ENCODE measurements at places on chromosomes 5 and 9.

- no peak for DNase-seq
Observed at GRCh38 chr5:110544603-110545002, 181.9 kb downstream of the TMEM232 start.

- DNase-seq: no peak
Observed at GRCh38 chr5:62315376-62316175, 9.6 kb downstream of the KIF2A start.

DNA sequence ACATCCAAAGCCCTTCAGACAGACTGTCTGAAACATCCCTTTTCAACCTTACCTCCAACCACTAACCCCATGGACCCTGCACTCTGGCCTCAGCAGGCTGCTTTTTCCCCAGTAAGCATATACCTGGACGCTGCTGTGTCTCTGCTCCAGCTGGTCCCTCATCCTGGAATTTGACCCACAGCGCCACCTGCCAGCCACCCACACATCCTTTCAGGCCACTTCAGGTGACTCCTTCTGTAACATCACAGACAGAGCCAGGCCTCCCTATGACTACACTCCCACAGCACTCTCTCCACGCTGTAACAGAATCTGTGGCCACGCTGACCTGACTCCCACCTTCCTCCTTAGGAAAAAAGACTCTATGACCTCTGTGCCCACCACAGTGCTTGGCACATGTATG, 3.4 kb downstream of the MGAT1 start:
- DNase-seq: no peak

DNA sequence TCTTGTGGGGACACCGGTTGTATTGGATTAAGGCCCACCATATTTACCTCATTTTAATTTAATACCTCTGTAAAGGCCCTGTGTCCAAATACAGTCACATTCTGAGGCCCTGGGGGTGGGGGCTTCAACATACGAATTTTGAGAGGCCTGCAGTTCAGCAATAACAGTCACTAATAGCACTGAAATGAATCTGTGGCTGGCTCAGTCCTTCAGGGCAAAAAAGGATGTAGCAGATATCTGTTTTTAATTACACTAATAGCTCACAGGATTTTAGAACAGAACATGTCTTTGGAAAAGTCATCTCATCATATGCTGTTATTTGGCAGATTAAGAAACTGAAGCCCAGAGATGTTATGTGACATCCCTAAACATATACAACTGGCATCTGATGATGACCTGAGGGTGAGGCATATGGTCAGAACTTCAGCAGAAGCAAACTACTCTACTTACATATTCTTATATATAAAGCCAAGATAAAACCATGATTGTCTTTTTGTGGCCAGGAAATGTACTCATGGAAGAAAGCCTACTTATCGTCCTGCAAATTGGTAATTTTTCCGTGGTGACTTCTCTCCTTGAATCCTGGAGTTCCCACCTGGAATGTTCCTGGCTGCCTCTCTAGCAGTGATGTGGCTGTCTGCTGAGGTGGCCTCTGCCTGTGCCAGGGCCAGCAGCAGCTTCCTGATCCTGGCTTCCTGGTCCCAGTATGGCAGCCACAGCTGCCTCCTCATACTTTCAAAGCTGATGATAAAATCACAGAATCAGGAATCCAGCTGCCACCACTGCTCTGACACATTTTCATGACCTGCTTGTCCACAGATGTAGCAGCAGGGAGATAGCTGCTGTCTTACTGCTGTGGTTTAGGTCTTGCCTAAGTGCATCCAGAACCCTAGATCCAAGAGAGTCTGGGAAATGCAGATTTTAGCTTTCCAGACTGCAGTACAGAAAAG, 72.1 kb upstream of the ANKRD55 start:
- DNase-seq: no peak

DNA sequence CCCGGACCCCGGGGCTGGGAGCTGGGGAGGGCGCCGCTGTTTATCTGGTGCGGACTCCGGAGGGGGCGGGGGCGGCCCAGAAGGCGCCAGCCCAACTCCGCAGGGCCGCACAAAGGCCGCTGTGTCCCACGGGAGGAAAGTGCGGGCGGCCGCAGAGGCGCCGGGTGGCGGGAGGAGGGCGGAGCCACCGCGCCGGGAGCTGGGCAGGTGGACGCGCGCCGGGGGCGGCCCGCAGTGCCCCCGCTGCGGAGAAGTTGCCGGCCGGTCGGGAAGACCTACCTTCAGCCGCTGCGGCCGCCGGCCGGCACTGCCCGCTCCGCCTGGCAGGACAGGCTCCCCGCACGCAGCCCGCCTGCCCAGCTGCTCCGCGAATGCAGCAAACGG, 43.6 kb downstream of the NACC2 start:
- no peak for DNase-seq

GRCh38 chr9:127113191-127113972, 9.1 kb downstream of the ANGPTL2 start:
- DNase-seq: no peak

- peak; percentile 17 for DNase-seq
Observed at GRCh38 chr5:61132559-61132958, 29.7 kb downstream of the SMIM15 start.

DNA sequence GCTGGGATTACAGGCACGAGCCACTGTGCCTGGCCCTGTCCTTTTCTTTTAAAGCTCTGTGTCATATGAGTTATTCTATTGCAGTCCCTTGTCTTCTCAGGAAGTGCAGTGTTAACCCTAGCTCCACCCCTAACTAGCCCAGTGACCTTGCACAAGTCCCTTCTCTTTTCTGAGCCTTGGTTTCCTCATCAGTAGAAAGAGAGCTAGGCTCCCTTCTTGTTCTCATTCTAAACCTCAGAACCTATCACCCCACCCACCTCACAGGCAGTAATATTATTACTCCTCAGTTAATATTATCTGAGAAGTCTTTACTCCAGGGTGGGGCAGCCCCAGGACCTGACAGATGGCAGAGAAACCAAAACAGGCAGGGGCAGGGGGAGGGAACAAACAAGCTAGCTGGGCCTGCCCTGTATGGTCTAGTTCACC, 7.2 kb downstream of the CYFIP2 start:
- no peak for DNase-seq

- DNase-seq: no peak
Observed at GRCh38 chr9:105329719-105330062, 85.2 kb downstream of the SLC44A1 start.

GRCh38 chr9:99606957-99607356, 214.7 kb upstream of the NR4A3 start:
- DNase-seq: no peak

DNA sequence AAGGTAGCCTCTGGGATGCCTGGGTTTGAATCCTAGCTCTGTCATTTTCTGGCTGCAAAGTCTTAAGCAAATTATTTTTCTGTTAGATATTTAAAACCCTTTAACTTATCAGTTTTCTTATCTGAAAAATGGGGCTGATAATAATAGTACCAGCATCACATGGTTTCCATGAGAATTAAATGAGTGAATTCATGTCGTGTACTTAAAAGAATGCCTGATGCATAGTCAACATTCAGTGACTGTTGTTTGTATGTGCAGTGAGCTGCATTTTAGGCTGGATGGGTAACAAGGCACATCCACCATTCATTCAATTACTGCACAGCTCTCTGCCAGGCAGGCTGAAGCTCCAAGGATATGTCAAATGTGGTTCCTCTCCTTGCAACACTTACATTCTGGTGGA, 122.0 kb downstream of the PPP2R2B start:
- no peak for DNase-seq
